Activated T-cell treated with anti-CD3 and anti-CD28 coated beads, Interleukin-2, amount 50 U/mL, for 72 hours (primary cell): ENCODE measurements at places on chromosomes 7 and 10. TPM values are rescaled to one million over a fixed set of nuclear protein-coding genes. Genes with fewer than 3 reads are reported as not detected.

- DNase-seq, result no peak
Observed at GRCh38 chr10:3813986-3814837, 29.2 kb upstream of the KLF6 start.

GRCh38 chr7:3244241-3244814 is 56.7 kb upstream of the SDK1 start:
- DNase-seq, result no peak

DNA sequence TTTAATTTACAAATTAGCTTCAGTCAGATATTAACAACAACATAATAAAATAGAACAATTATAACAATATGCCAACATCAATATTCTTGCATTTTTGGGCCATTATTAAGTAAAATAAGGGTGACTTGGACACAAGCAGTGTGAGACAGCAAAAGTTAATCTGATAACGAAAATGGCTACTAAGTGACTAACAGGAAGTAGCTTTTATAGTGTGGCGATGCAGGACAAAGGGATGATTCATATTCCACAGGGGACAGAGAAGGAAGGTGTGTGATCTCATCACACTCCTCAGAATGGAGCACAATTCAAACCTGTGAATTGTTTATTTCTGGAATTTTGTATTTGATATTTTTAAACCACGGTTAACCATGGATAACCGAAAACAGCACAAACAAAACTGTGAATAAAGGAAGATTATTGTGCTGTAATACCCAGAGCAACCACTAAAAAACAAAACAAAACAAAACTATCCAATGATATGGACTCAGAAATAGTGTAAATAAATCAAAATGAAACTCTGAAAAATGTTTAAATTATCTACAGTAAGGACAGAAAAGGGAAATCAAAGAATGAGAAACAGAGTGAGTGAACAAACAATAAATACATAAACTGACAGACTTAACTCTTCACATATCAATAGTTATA is 66.9 kb upstream of the TFEC start:
- DNase-seq, result no peak

Gene PDLIM1
- total RNA-seq, result 1.4 TPM

- no peak for DNase-seq
Observed at GRCh38 chr10:131935260-131935659, 34.5 kb downstream of the PPP2R2D start.
